ENCODE measurements at places on chromosomes 11 and 22.

GRCh38 chr22:29359469-29359868, 28.9 kb downstream of the AP1B1 start:
- DNase-seq = no peak

GRCh38 chr11:1399386-1400316, 9.9 kb downstream of the BRSK2 start:
- no peak for DNase-seq

DNA sequence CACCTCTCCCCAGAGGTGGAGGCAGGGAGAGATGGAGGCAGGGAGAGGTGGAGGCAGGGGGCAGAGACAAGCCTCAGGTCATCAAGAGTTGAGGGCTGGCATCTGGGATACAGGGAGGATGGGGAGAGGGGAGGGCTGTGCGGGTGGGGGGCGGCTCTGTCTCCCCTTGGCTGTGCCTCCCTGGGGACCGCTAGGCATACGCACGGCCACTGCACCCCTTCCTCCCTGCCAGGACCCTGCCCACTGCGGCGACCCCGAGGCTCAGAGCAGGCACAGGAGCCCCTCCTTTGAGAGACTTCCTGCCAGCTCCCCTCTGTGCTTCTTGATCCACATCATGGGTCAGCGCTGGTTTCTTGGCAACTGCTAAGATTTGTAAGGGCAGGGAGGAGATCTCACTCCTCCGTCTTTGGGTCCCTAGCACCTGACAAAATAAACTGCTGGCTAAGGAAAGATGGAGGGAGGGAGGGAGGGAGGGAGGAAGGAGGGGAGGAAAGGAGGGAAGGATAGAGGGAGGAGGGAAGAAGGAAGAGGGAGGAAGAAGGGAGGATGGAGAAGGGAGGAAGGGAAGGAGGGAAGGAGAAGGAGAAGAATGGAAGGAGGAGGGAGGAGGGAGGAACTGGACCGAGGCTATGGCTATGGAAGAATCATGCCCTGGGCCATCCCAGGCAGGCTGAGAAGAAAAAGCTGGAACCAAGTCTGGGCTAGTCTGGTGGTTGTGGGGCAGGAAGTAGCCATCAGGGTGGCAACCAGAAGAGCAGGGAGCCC, 18.5 kb downstream of the PRR33 start:
- no peak for DNase-seq

GRCh38 chr11:17972987-17973386, 39.9 kb downstream of the SERGEF start:
- no peak for DNase-seq

- DNase-seq = no peak
Measured at GRCh38 chr11:124405581-124405980, 6.8 kb upstream of the OR8B3 start.

GRCh38 chr11:108929241-108929640, 264.4 kb downstream of the DDX10 start:
- DNase-seq = no peak

DNA sequence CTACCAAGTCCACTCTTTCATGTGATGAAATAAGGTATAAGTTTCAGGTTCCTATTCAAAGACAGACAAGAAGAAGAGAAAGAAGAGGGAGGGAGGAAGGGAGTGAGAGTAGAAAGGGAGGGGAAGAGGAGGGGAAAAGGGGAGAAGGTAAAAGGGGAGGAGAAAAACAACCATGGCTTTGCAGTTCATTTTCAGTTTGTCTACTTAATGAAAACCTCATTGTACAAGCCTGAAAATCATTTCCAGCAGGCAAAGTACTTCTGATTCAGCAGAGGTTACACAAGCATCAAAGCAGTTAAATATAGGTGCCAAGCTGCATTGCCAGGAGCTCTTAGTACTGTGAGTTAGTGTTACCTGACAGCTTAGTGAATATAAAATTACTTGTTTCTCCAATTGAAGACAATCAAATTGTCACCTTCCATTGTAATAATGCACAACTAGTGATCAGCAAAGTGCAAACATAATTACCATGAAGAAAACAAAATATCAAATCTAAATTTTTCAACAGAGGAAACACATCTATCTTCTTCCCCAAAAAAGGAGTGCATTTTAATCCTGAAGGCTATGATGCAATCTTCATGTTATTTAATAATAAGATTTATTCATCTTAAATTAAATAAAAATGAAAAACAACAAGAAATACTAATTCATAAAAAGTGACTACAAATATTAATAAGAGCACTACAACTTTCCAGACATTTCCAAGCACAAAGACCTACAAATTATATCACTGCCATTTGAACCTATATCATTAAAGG, 8.2 kb downstream of the SOX6 start:
- no peak for DNase-seq

GRCh38 chr22:48840112-48840949, 987.3 kb downstream of the BRD1 start:
- DNase-seq = no peak

GRCh38 chr11:129989149-129989813, 13.4 kb downstream of the PRDM10 start:
- DNase-seq = no peak

DNA sequence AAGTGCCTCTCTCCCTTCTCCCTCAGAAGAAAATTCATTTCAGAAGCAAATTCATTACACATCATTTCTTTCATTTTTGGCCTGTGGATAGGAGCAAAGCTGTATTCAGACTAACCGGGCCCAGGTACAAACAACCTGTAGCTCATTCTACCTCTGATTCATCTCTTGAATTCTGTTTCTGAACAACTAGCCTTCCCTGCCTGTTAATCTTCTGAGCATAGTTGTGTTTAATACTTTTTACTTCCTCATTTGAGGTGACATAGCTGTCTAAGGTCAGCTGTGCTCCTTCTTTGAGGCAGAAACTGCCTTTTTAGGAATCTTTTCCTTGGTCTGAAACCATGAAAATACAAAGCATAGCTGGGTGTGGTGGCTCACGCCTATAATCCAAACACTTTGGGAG, 12.6 kb upstream of the IL18BP start:
- DNase-seq = no peak

- DNase-seq = no peak
Measured at GRCh38 chr11:12845739-12846358, 163.3 kb upstream of the RASSF10 start.

- DNase-seq = no peak
Measured at GRCh38 chr11:36870361-36870760, 272.3 kb upstream of the RAG2 start.

GRCh38 chr11:77725433-77725832, 87.8 kb upstream of the CLNS1A start:
- DNase-seq = no peak

GRCh38 chr11:28793282-28793738, 685.1 kb downstream of the METTL15 start:
- DNase-seq = no peak

Data from activated CD4-positive, alpha-beta T cell treated with anti-CD3 and anti-CD28 coated beads for 4 hours (primary cell).